ENCODE measurements at places on chromosomes 3 and 15. TPM values are rescaled to one million over a fixed set of nuclear protein-coding genes. Genes with fewer than 3 reads are reported as not detected.

Gene EPHA3
- 2.0 TPM for total RNA-seq

Gene PLAAT1
- not detected for total RNA-seq

- peak; percentile 65 for DNase-seq
These were observed 369.2 kb upstream of the MCTP2 start for GRCh38 chr15:93861956-93862741.

DNA sequence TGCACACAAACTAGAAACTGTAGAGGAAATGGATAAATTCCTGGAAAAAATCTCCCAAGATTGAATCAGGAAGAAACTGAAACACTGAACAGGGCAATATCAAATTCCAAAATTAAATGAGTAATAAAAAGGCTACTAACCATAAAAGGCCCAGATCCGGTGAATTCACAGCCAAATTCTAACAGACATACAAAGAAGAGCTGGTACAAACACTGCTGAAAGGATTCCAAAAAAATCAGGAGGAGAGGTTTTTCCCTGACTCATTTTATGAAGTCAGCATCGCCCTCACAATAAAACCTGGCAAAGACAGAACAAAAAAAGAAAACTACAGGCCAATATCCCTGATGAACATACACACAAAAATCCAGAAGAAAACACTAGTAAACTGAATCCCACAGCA is 462.4 kb upstream of the THBS1 start:
- no peak for DNase-seq

All from upper lobe of left lung (tissue), 6 donors.